ENCODE measurements at places on chromosomes 6 and 20.

GRCh38 chr6:137775720-137776119 is 91.3 kb upstream of the TNFAIP3 start:
- DNase-seq = no peak

GRCh38 chr20:3871550-3872265 is 17.5 kb upstream of the PANK2 start:
- no peak for DNase-seq

- no peak for DNase-seq
These were observed 29.9 kb downstream of the TBC1D7 start for GRCh38 chr6:13298446-13298845.

DNA sequence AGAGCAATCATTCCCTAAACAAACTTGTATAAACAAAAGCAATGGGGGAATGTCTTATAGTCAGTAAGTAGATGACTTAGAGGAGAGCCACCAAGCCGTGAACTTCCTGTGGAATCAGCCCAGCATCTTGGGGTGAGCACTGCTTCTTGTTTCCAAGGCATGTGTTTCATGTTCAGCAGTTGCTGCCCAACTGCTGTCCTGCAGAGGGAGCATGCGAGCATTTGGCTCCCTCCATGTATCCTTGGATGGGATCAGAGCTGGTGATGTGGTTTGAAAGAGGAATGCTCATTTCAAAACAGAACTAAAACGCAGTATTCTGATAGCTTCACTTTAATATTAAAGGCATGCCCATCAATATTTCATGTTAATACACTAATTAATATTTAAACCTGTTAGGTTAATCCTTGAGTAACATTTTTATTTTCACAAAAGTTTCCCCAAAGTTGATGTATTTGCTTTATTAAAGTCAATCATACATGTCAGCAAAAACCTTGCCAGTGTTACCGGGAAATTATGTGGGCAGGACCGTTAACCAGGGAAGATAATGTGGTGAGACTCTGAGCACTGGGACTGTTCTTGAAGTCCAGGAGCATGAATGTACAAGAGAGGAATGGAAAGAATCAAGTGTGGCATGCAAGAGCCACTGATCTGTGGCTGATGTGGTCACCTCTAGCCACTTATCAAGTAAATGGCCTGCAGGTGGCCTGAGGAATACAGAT is 172.1 kb upstream of the GGTLC1 start:
- no peak for DNase-seq

DNA sequence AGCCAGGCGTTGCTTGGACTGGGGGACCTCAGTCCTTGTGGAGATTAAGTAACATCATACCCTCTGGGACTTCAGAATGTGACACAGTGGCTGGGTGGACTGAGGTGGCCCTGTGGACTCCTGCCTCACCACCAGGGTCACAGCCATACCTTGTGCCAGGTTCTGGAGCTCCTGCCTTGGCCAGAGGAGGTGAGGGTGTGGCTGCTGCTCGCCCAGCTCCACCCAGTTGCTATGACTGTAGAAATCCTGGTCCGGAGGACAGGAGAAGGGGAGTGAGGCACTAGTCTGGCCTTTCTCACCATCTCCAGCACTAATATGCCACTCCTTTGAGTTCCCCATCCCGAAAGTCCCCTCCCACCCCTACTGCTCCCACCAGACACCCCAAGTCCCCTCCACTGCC is 1.9 kb downstream of the VWA7 start:
- no peak for DNase-seq

DNA sequence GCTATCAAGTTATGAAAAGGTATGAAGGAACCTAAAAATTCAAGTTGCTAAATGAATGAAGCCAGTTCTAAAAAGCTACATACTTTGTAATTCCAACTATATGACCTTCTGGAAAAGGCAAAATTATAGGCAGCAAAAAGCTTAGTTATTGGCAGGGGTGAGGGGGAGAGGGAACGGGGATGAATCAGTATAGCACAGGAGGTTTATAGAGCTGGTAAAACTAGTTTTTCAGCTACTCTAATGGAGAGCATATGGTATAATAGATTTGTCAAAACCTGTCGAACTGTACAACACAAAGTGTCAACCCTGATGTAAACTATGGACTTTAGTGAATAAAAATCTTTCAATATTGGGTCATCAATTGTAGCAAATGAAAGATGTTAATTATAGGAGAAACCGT is 18.7 kb downstream of the MANEA start:
- no peak for DNase-seq

GRCh38 chr6:25336996-25337395 is 57.8 kb downstream of the CARMIL1 start:
- no peak for DNase-seq

- no peak for DNase-seq
These were observed 50.5 kb upstream of the FRMD1 start for GRCh38 chr6:168129292-168130167.

DNA sequence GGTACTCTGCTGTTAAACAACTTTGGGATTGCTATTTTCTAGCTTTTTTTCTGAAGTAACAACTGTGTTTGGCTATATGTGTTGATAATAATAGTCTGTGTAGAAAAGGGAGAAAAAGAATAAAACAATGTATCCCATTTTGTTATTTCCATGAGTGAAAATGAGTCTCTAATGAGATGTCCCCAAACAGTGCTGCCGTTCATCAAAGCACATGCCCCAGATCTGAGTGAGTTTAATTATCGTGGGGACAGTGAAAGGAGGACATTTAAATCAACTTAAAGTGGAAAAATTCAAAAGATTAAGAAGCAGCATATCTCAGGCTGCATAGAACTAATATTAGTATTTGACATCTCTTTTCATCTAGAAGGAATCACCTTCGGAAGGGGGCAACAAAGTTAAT is 59.6 kb downstream of the NCOA7 start:
- DNase-seq = no peak

DNA sequence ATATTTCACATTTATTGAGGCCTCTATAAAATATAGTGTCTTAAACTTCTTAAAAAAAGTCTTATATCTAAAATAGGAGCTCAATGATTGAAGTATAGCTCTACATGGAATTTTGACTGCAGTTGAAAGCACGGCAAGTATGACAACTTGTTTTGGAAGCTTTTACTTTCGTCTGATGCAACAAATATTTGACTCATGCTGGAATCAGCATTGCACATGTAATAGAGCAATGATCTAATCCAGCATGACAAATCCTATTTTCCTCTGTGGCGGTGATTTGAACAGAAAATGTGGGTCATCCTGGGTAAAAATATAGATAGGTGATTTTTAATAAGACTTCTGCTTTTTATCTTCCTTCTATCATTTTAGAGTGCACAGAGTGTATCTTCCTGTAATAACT is 111.6 kb downstream of the TINAG start:
- no peak for DNase-seq

DNA sequence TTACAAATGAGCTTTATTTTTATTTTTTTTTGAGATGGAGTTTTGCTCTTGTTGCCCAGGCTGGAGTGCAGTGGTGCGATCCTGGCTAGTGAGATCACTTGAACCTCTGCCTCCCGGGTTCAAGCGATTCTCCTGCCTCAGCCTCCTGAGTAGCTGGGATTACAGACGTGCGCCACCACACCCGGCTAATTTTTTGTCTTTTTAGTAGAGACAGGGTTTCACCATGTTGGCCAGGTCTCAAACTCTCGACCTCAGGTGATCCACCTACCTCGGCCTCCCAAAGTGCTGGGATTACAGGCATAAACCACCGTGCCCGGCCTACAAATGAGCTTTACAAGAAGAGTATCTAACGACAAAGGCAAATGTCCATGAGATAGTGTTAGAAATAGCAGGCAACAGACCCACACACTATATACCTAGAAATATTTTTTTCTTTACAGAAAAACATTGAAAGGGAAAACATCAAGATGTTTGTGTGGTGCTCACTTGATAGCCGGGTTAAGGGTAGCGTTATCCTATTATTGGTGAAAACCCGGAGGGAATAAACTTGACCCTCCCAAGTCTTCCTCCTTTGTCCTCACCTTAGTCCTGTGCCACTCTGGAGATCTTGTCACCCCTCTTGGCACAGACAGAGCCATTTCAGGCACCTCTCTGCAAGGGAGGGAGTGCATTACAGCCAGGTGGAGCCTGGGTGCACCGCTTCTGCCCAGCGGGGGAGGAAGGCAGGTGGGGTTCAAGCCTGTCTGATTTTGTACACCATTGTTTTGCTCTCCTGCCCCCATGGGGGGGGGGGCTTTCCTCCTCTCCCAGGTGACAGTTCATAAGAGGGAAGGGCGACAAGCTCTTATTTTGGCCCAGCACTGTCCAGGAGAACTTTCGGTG is 21.0 kb upstream of the AVP start:
- no peak for DNase-seq

- DNase-seq = no peak
These were observed 48.8 kb downstream of the NOX3 start for GRCh38 chr6:155406801-155407200.

DNA sequence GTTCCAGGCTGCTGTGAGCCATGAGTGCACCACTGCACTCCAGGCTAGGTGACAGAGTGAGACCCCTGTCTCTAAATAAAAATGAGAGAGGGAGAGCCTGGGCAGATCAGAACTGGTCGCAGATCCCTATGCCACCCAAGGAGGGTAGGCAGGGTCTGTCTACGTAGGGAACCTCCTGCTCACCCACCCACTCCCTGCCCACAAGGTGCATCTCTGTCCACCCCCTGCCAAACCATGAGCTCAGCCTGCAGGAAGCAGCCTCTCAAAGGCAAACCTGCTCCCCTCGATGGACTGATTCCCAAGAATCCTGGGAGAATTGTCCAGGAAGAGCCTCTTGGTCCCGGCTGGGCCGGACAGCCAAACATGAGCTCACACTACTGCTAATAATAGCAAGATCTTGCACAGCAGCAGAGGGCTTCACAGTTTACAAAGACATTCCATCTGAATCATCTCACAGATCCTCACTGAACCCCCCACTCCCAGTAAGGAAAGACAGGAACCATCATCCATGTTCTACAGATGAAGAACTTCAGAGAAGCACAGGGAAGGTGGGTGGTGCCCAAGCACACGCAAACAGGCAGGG is 27.8 kb upstream of the TLDC2 start:
- DNase-seq = no peak

GRCh38 chr6:158895661-158896060 is 76.5 kb upstream of the EZR start:
- DNase-seq = no peak

GRCh38 chr20:49610691-49611538 is 43.0 kb upstream of the PTGIS start:
- peak; percentile 85 for DNase-seq

- DNase-seq = peak; percentile 76
These were observed 681 bp downstream of the DIDO1 start for GRCh38 chr20:62925420-62926228.

DNA sequence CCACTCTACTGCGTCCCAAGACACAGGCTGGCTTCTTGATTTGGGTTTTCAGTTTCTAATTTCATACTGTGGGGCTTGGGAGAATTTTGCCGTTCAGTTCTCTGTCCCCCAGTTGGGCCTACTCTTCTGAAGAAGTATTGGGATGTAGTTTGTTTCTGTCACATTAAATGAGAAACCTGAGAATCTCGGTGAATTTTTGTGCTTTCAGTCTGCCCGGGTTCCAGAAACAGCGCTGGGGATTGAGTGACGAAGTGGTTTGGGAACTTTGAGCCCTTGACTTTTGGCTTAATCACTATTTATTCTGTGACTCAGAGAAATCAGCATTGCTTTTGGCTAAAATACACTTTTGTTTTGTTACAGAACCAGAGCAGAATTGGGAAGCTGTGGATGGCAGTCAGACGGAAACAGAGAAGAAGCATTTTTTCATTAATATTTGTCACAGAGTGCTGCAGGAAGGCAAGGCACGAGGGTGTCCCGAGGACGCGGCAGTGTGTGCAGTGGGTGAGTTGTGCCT is 74.0 kb downstream of the IGF2R start:
- DNase-seq = no peak

DNA sequence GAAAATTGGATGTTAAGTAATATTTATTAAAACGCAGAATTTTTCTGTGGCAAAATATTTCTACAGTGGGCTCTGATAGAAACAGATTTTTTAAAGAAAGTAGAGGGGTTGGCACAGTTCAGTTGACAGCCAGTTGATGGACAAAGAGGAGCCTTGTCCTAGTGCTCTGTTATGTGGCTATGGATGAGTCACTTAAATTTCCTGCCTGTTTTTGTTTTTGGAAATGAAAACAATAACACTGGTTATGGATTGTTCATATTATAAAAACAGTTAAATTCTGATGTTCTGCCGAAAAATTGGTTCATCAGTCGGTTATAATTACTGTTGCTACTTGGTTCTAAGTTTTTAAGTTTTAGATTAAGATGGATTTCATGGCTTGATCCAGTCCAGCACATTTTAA is 42.8 kb downstream of the MYO6 start:
- no peak for DNase-seq

DNA sequence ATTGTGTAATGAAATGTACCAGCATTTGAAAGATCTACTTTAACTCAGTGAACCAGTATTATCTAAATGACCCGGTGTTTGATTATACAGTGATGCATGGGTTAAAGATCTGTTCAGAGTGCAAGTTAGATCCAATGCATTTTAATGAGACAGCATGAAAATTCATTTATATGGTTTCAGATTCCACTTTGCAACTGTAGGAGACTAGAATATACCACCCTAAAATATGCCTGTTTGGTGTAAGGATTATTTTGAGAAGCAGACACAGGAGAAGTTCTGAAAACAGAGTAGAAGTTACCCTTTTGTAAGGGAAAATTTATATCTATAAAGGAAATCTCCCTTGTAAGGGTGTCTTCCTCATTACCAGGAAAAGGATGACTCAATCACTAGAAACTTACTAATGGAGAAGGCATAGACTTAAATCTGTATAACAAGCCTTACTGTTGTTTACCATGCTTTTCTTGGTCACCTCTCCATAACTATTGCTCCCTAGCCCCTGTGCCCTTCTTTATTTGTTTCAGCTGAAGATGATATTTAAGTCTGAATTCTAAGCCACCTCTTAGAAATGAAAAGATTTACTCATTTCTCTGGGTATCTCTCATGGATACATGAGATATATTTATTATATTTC is 105.4 kb downstream of the NCOA3 start:
- DNase-seq = no peak

GRCh38 chr20:35146299-35146919 is 727 bp downstream of the EDEM2 start:
- DNase-seq = peak; percentile 27

- DNase-seq = no peak
These were observed 213.5 kb downstream of the CDH26 start for GRCh38 chr20:60171738-60172137.

DNA sequence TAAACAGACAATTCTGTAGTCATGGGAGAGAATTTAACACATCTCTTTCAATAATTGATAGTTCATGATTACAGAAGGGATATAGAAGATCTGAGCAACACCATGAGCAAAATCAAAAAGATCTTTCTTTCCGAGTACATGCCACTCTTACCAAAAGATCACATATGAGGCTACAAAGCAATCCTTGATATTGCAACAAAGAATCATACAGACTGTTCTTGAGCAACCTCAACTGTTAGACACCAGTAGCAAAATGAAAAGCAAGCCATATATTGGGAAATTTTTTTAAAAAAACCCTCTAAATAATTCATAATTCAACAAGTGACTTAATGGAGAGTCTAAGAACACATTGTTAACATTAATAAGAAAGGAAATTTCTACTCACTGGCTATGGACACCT is 3.6 kb upstream of the CD83 start:
- DNase-seq = no peak

Measured in stimulated activated naive CD8-positive, alpha-beta T cell treated with anti-CD3 and anti-CD28 coated beads, Interleukin-15, amount 100 ng/mL, for 72 hours (primary cell).